ENCODE measurements at places on chromosomes 1 and 21. TPM values are rescaled to one million over a fixed set of nuclear protein-coding genes. Genes with fewer than 3 reads are reported as not detected.

FAAH gene
- 12.3 TPM for total RNA-seq

INAVA gene
- 47.9 TPM for total RNA-seq

FABP3 gene
- 0.57 TPM for total RNA-seq

RPTN gene
- total RNA-seq = 0.95 TPM

CLIC6 gene
- 3.8 TPM for total RNA-seq

KIAA1614 gene
- total RNA-seq = 0.66 TPM

KRTAP19-1 gene
- total RNA-seq = not detected

TMEM82 gene
- total RNA-seq = not detected

PPM1J gene
- total RNA-seq = 2.2 TPM

PLA2G2F gene
- total RNA-seq = not detected

CA6 gene
- total RNA-seq = not detected

PRDM16 gene
- 0.09 TPM for total RNA-seq

MRPL9 gene
- total RNA-seq = 55.0 TPM

CCDC185 gene
- total RNA-seq = not detected

OR2T2 gene
- total RNA-seq = not detected

MTF1 gene
- 7.2 TPM for total RNA-seq

CRP gene
- total RNA-seq = not detected

KRTAP11-1 gene
- not detected for total RNA-seq

UBXN11 gene
- total RNA-seq = 3.2 TPM

FCRL5 gene
- total RNA-seq = 0.09 TPM

SPOCD1 gene
- 0.40 TPM for total RNA-seq

FCER1G gene
- 44.1 TPM for total RNA-seq

DIRAS3 gene
- total RNA-seq = 0.66 TPM

KRTAP7-1 gene
- not detected for total RNA-seq

GPR25 gene
- 1.3 TPM for total RNA-seq

NBPF4 gene
- not detected for total RNA-seq

PRRX1 gene
- 4.2 TPM for total RNA-seq

HEYL gene
- total RNA-seq = 1.2 TPM

STUM gene
- 3.2 TPM for total RNA-seq

PTPRC gene
- 39.1 TPM for total RNA-seq

FBXO2 gene
- 7.8 TPM for total RNA-seq
